ENCODE measurements at places on chromosomes 11 and 22.

DNA sequence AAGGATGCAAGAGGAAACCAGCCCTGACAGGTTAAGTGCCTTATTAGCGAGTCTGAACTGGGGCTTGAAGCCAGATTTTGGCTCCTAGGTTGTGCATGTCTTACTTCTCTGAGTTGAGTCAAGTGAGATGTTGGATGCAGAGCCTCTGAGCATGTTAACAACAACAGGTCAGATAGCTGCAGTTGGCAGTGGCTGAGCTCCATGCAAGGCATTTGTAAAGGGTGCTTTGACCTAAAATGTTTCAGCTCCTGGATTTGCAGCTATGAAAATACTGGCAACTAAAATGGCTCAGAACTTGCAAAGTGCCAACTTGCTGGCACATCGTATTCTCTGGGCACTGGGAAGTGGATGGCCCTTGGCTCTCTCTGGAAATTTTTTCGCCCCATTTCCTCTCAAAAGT, 16.4 kb upstream of the CSRP3 start:
- no peak for DNase-seq

DNA sequence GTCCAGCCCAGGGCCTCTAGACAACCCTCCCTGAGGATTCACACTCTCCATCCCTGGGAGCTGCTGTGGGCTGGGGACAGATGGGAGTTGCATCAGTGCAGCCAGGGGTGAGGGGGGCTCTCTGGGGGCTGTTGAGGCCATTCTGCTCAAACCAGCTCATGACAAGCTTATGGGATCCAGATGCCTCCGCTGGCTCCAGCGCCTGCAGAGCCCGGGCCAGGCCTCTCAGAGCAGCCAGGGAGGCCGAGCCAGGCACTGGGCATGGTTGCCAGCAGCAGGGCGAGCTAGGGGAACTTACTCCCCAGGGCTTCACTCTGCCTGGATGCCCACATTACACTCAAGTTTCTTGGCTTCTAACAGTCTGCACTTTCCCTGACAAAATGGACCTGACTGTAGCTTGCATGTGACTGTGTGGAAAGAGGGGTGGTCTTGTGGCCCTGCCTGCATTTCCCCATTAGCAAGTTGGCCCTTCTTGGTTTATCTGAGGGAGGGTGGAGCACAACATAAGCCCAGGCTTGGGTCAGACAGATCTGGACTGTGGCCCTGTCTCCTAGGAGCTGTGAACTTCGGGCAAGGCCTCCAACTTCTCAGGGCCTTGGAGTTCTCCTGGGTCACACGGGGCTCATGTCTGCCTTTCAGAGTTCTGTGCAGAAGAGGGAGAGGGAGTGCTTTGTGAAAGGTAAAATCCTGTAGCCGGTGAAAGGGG, 34.5 kb upstream of the CYB5R3 start:
- no peak for DNase-seq

DNA sequence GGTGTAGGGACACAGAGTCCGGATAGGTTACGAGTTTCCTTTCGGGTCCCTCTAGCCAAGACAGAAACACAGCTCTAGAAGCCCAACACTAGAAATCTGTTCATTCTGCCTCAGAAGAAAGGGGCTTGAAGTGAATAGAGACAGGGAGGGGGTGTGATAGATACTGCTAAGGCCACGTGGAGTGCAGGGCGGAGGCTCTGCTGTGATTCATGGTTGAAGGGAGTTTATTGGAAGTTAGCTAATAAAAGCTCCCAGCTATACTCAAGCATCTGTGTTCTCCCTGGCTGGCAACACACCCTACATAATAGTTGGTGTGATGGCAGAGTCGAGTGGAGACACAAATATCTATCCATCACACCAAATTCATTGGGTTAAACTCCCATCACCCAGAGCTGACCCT, 337.4 kb downstream of the CADM1 start:
- DNase-seq: no peak

DNA sequence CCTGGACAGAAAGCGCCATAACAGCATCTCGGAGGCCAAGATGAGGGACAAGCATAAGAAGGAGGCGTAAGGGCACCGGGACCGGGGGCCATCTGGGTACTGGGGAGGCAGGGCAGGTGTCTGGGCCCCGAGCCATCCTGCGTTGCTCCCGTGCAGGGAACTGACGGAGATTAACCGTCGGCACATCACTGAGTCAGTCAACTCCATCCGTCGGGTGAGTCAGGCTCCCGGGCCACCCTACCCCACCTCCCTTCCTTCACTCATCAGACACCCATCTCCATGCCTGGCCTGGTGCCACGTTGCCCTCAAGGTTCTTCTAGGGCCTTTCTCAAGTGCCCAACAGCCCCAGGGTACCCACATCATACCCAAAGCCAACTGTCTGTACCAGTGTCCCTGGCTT, 15.0 kb downstream of the PLCB3 start:
- DNase-seq: no peak

DNA sequence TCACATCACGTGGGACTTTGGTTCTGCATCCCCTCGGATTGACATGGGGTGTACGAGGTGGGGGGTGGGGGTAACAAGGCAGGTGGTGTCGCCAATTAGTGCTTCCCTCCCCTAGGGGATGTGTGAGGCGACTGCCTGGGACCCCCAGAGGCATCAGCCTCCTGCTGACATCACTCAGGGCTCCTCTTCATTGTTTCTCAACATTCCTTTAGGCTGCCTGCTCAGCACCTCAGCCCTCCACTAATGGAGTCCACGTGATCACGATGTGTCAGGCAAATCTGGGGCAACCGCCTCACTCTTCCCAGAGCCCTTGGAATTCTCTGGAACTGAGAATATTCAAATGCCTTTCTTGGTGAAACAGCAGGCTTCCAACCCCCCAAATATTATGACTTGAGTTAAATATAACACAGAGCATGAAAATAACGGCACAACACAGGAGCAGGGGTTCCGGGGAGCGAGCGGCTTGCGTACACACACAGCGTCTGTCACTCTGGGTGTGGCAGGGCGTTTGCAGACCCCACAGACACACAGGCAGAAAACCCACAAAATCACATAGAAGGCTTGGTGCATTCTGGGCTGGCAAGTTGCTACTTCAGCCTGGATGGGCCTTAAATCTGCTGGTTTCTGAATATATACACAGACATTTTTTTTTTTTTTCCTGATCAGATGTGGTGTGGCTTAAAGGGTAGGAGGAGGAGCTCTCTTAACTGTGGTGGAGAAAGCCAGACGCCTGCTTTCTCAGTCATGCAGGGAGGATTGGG, 170.1 kb upstream of the CADM1 start:
- no peak for DNase-seq

DNA sequence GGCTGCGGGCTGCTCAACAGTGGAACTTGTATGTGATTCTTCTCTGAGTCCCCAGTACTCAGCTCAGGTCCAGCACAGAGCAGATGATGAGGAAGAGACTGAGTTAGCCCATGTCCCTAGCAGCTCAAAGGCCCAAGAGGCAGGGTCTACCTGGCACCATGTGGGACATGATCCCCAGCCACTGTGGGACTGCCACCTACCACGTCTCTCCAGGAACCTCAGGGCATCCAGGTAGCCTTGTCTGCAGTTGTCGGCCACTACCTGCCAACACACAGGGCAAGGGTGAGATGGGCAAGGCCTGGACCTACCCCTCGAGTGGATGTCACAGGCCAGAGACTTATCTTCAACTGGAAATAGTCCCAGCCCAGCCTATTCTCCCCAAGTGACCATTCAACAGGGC, 4.4 kb downstream of the PNPLA5 start:
- no peak for DNase-seq

GRCh38 chr11:35918716-35919115, 25.1 kb upstream of the LDLRAD3 start:
- no peak for DNase-seq

GRCh38 chr11:96188243-96189006, 154.6 kb downstream of the MAML2 start:
- no peak for DNase-seq

- DNase-seq: no peak
These were observed at the start of gene IGSF22 for GRCh38 chr11:18726040-18726439. IGSF22 (minus strand) TSS chr11:18726188; CDS start chr11:18724236, 1,952 bp downstream.

DNA sequence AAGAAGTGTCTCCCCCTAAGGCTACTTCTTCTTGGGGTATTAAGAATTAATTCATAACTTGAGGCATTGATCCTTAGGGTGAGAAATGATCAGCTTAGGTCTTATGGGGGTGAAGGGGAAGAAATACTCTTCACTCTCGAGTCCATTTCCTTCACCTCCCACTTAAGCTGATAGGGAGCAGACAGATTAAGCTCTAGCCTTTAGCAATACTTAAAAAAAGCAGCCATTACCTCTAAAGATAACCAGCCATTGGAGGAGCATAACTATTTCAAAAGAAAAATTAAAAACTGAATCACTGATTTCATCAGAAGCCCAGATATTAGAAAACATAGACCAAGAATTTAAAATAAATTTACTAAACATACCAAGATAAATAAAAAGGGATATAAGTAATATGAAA, 60.5 kb downstream of the ENTHD1 start:
- DNase-seq: peak; percentile 85

GRCh38 chr11:44188643-44189042, 93.2 kb downstream of the EXT2 start:
- DNase-seq: peak; percentile 39

DNA sequence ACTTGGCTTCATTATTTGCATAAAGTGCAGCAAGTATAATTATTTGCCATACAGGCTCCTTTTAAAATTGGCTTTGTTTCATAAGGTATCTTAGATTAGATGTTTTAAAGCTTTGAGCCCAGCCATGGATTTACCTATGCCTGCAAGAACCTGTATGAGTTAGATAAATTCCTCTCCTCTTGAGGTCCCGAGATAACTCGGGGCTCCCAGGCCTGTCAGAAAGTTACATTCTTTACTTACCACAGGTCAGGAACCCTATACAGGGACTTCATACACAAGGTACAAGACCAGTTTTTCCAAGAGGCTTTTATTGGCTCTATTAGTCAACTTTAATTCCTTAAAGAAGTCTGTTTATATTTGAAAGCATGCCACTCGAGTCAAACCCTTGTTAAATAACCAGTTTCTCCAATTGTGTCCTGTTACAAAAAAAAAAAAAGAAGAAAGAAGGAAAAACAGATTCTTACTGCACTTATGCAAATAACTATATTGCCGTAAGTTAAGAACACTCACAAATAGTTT, 2.3 kb upstream of the C1QTNF6 start:
- DNase-seq: no peak

DNA sequence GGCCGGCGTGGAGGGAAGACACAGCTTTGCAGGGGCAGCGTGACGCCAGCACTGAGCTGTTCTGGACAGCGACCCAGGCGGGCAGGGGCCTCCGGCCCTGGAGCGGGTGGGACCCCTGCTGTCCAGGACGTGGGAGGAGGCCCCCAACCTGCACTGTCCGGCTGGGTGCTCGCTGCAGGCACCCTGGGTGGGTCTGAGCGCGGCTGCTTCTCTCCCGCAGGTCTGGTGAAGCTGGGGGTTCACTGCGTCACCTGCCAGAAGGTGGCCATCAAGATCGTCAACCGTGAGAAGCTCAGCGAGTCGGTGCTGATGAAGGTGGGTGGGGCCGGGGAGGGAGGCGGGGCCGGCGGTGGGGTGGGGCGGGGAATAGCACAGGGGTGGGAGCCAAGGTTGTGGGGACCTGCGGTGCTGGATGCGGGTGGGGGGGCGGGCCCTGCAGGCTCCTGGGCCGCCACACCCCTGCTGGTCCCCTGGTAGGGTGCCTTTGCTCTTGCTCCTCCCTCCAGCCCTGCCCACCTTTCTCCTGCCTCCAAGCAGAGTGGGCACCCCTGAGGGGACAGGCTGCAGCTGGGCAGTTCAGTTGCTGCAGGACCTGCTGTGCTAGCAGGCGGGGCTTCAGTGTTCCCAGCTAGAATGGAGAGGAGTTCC, 46.2 kb downstream of the BRSK2 start:
- no peak for DNase-seq

GRCh38 chr11:1052133-1053011, 15.9 kb upstream of the MUC6 start:
- no peak for DNase-seq

DNA sequence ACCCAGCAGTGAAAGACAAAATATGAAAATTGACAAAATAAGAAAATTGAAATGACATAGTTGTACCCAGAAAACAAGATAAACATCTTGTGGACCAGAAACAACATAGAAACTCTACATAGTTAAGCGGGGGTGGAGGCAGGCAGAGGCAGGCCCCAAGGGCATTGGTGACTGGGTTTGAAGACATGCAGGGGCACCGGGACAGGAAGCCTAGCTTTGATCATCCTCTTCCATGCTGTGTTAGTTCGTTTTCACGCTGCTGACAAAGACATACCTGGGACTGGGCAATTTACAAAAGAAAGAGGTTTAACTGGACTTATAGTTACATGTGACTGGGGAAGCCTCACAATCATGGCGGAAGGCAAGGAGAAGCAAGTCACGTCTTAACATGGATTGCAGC, 33.5 kb upstream of the CRTAM start:
- no peak for DNase-seq

GRCh38 chr22:31526270-31526669, 29.9 kb downstream of the SFI1 start:
- DNase-seq: no peak

GRCh38 chr22:46073683-46074504, 76.4 kb upstream of the PPARA start:
- no peak for DNase-seq

- DNase-seq: no peak
These were observed 69.4 kb downstream of the FLI1 start for GRCh38 chr11:128763224-128763623.

- no peak for DNase-seq
These were observed 15.3 kb downstream of the LSP1 start for GRCh38 chr11:1868056-1868635.

DNA sequence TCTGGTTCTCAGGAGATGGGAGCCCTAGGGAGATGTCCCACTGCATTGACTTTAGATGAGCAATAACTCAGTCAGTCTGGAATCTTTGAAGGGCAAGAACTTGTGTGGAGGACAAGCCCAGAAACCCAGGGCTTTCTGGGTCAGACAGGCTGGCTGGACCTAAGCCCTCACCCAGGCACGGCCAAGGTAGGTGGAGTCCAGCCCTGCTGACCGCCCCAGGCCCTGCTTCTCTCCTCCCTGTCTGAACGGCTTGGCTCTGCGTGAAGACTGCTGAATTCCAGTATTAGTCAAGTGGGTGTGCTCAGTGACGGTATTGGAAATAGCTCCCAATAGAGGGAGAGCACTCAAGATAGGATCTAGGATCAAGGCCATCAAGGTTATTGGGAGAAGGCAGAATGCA, 6.1 kb downstream of the CXCR5 start:
- DNase-seq: no peak

- DNase-seq: no peak
These were observed 46.5 kb upstream of the CD5 start for GRCh38 chr11:61055776-61056175.

- no peak for DNase-seq
These were observed 1517.5 kb upstream of the TENM4 start for GRCh38 chr11:80958361-80958760.
